ENCODE measurements at places on chromosomes 6 and 20.

DNA sequence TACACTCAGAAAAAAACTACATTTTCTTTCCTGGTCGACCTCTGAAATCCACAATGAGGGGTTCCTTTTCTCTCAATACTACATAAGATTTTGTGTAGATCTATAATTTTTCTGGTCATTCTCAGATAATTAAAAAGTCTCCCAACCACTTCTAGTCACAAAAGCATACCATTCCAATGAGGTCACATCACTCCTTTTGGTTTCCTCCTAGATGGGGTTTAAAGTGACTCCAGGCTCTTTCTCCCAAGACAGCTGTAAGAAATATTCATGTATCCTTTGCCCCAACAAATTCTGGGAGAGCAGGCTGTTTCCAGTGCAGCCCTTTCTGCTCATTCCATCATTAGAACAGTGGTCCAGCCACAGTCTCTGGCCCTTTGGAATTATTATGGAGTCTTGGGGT, 43.1 kb upstream of the BEND6 start:
- DNase-seq: no peak

DNA sequence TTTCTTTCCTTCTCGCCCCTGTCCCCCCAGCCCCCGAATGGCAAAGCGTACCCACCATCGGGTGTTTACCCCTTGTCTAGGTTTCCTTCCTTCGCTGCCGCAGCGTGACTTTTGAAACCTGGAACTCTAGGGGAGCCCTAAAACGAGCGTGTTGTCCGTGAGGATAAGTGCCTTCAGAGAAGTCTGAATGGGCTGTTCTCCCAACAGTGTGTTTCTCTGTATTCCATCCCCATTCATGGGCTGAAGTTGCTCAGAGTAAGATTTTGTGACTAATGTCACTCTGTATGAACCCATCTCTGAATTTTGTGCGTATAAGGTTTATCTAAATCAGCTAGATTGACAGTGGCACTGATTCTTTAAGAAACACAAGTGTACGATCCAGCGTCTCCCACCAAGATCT, 949 bp downstream of the MACROD2 start:
- DNase-seq: no peak

DNA sequence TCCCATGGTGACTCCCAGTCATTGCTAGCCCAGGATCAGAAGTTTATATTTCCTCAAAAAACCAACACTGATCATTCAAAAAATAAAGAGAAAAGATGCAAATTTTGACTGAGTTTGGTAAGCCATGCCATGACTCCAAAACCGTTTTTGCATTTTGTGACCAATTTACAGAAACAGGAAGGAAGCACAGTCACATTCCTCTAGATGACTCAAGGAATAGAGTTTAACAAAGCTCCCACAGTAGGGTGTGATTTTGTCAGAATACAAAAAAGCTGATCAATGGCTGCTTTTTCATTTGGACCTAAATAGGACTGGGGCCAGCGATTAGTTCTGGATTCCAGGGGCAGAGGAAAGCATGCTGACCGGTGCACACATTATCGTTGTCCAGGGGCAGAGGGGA, 179.4 kb upstream of the AFDN start:
- no peak for DNase-seq

- DNase-seq: no peak
These were observed 93.0 kb downstream of the ANKRD6 start for GRCh38 chr6:89525786-89526562.

GRCh38 chr6:37187321-37188022, 17.5 kb downstream of the PIM1 start:
- no peak for DNase-seq

GRCh38 chr6:30689985-30690384, 799 bp downstream of the NRM start:
- DNase-seq: peak; percentile 22

DNA sequence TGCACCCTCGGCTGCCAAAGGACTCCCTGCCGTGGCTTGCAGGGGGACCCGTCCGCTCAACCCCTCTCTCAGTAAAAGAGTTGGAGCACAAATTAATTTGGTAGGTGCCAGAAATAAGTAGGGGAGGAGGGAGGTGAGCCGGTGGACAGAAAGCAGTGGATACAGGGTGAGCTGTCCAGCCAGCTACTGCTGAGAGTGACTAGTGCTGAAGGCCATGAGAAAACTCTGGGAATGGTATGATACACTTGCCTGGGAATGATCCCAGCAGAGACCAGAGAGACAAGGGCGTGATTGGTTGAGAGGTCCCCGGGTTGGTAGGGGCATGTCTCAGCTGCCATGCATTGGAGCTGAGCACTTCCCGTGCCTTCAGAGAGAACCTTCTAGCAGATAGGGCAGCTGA, 15.7 kb downstream of the FOXQ1 start:
- no peak for DNase-seq

GRCh38 chr20:7136886-7137285, 369.4 kb downstream of the BMP2 start:
- DNase-seq: no peak

- DNase-seq: no peak
These were observed 26.0 kb upstream of the CRIP3 start for GRCh38 chr6:43334466-43335095.

GRCh38 chr20:20690676-20691476, 21.6 kb downstream of the RALGAPA2 start:
- DNase-seq: no peak

DNA sequence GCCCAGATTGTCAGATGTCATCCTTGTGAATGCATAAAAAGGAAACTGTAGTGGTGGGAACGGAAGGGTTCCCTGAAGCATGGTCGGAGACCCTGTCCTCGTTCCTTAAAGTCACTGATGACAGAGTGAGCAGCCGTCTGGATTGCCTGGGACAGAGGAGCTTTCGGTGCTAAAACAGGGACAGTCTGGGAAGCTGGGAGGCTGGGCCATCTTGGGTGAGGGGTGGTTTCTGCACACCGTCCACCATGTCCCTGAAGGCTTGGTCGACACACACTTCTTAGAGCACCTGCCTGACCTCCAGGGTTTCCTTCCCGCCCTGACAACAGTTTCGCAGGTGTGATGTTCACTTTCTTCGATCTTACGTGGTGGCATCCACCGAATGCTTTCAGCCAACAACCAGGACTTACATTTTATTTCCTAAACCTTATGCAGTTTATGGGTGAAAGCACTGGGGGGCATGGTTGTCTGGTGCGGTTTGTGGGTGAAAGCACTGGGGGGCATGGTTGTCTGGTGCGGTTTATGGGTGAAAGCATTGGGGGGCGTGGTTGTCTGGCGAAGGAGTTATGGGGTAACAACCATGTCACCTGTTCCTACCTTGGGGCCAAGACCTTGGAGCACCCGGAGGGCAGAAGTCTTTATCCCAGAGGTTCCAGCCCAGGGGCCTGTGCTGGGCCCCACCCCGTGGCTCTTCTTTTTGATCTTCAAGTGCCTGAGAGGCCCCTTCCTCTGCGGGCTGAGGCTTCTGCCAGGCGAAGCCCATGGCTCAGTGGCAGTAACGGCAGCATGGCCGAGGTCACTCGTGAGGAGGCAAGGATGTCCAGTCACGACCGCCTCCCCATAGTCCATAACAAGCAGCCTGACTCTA, 81.7 kb upstream of the FRMD1 start:
- no peak for DNase-seq

GRCh38 chr6:27503436-27504030, 30.6 kb upstream of the ZNF184 start:
- peak; percentile 72 for DNase-seq

DNA sequence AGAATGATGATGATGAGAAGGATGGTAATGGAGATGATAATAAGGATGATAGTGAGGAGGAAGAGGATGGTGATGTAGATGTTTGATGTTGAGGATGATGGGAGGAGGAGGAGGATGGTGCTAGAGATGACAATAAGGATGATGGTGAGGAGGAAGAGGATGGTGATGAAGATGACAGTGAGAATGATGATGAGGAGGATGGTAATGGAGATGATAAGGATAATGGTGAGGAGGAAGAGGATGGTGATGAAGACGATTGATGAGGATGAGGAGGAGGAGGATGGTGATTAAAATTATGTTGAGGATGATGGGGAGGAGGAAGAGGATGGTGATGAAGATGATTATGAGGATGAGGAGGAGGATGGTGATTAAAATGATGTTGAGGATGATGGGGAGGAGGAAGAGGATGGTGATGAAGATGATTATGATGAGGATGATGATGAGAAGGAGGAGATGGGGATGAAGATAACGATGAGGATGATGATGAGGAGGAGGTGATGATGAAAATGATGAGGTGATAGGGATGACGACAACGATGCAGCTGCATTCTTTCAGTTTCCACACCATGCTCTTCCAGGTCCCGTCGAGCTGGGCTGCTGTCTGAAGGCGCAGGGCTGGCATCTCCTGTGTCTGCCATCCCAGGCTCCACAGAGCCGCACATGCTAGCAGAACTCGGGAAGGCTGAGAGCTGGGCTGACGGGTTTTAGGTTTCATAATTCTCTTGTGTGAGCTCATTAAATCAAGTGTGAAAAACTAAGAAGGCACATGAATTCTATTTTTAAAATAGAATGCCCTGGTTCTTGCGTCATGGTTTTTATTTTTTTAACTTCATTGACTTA, 274.9 kb downstream of the SMOC2 start:
- no peak for DNase-seq

GRCh38 chr20:37421060-37421905, 75.3 kb downstream of the SRC start:
- no peak for DNase-seq

- no peak for DNase-seq
These were observed 6.7 kb upstream of the CDKN1A start for GRCh38 chr6:36671687-36672375.

GRCh38 chr6:125678601-125679000, 70.8 kb upstream of the HEY2 start:
- no peak for DNase-seq

DNA sequence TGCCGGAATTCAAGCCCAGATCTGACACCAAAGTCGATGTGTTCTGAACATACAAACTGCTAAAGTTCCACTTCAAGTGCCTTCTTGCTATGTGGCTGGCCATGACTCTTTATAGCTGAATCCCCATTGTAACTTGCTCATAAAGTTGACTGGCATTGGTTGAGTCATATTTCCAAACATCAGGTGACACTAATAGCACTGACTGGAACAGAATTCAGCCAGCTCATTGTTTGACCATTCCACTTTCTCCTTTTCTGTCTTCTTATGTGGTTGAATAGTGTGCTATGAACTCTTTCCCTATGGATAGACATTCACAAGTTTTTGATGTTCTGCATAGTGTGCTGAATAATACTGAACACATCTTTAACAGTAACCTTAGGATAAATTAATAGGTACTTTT, 266.2 kb upstream of the ZFP64 start:
- no peak for DNase-seq

GRCh38 chr20:24781418-24781980, 167.6 kb upstream of the CST7 start:
- DNase-seq: no peak

DNA sequence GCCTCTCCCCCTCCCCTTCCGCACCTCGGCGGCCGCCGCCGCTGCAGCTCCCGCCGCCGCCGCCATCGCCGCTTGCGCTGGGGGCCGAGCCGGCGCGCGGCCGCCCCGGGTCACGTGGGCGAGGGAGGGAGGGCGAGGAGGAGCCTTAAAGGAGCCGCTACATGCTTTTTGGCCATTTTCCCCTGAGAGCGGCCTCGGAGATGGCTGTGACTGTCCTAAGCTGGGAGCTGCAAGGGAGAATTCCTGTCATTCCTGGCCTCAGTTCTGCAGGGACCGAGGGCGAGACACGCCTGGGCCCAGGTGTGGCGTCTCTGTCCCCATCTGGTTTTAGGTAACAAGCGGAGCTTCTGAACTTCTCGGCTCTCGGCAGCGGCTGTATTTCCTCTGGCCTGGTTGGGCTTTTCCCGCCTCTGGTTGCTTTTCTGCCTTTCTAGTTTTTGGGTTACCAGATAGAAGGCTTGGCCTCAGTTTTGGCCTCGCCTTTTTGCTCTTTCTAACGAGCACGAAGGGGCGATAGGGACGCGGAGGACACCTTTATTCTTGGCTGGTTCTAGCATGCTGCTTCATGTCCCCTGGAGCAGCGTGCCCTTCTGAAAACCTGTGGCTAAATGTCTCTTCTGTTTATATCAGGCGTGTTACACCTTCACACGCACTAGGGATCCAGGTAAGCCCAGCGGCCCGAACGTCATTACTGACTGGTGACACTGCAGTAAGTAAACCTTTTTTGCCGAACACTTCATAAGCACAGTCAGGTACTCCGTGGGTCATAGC, at the start of gene EHMT2:
EHMT2 (minus strand) TSS at position 87 of the 771 bp plus-strand sequence; CDS start at position 66, 21 bp downstream.
- peak; percentile 90 for DNase-seq

- no peak for DNase-seq
These were observed 62.6 kb downstream of the DLL1 start for GRCh38 chr6:170227996-170228945.

- no peak for DNase-seq
These were observed 15.8 kb upstream of the STX16 start for GRCh38 chr20:58635279-58635665.

DNA sequence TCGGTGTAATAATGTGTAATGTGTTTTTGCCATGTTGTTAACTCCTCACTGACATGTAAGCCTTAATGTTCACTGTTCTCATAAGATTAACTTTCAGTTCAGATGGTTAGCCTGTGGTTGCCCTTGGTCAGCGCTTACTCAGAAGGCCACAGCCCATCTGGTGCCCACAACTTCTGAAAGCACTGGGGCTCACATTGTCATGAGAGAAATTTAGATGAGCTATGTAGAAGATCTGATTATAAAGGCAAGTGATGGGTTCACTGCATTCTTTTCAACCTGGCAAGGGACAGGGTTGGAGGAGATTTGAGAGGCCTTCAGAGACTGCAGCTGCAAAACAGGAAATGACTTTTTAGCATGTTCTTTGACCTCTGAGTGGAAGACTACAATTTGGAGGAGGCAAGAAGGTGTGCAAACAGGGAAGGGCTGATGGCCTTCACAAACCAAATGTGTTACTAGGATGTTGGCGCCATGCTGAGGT, 242.3 kb upstream of the SUPT3H start:
- DNase-seq: no peak

- DNase-seq: no peak
These were observed 57.0 kb downstream of the CAP2 start for GRCh38 chr6:17450397-17450796.

DNA sequence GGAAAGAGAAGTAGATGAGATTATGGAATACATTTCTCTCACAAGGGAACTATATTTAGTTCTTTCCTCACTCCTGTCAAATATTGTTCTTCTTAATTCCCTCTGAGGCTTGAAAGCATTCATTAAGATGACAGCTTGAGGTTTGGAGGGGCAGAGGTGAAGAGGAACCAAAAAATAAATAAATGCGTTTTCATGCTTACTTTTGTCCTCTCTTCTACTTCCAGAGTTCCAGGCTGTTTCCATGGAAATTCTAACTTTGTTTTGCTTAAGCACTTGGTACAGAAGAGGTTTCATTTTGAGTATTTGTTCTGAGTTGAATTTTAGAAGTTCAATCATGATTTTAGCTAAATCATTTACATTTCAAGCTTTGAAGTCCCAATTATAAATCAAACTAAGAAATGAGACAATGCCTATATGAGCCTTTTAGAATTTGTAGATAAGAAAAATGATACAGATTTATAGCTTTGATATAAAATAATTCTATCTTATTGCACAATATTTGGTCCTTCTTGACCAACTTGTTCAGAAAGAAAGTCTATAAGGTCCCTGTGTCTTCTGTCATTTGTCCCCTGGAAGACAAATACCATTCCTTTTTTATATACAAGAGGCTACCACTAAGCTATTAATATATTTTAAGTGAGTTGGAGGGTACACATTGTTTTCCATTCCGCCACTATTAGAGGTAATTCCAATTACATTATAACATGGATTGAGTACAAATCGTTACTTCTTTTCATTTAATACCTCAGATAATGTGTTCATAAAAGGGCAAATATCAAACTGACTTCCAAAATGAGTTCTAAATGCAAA, 16.3 kb downstream of the RBM24 start:
- DNase-seq: no peak

GRCh38 chr20:16327606-16328005, 245.6 kb downstream of the KIF16B start:
- DNase-seq: no peak

Data from GM06990 (cell line).